ENCODE measurements at places on chromosomes 12 and 14.
A peak's percentile ranks its signal among the peaks of the same experiment; 100 is the strongest.

DNA sequence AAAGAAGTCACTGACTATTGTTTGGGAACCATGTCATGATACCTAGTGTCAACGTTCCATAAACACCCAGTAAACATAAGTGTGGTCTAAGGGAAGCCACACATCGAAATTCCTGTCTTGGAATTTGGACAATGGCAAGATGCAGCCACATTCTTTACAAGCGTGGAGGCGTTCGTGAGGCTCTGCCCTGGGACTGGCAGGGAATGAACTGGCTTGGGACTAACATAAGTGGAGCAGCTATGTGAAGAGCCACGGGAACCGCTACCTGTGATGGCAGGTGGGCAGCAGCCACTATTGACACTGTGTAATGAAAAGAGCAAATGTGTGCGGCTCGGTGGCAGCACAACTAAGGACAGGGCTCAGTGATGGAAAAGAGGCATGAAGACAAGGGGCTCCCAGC lies 10.0 kb upstream of the NRIP2 start:
- DNase-seq = no peak

DNA sequence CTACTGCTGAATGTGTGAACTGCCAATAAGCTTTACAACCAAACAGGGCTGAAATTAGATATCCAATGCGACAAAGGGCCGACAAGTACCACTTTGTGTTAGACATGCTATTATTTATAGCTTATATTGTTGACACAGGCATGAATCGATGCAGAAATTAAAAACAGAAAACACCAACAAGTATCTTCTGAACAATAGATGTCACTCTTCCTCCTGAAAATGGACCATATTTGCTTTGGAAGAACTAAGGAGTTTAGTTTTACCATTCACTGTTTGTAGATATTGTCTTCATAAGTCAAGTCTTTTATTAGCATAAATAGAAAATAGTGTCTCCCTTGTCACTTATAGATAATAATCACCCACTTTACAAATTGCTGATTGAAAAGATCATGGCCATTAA lies 86.5 kb downstream of the LRIG3 start:
- DNase-seq = peak; percentile 67

GRCh38 chr14:64730681-64731080 lies 26.5 kb downstream of the PLEKHG3 start:
- no peak for DNase-seq

DNA sequence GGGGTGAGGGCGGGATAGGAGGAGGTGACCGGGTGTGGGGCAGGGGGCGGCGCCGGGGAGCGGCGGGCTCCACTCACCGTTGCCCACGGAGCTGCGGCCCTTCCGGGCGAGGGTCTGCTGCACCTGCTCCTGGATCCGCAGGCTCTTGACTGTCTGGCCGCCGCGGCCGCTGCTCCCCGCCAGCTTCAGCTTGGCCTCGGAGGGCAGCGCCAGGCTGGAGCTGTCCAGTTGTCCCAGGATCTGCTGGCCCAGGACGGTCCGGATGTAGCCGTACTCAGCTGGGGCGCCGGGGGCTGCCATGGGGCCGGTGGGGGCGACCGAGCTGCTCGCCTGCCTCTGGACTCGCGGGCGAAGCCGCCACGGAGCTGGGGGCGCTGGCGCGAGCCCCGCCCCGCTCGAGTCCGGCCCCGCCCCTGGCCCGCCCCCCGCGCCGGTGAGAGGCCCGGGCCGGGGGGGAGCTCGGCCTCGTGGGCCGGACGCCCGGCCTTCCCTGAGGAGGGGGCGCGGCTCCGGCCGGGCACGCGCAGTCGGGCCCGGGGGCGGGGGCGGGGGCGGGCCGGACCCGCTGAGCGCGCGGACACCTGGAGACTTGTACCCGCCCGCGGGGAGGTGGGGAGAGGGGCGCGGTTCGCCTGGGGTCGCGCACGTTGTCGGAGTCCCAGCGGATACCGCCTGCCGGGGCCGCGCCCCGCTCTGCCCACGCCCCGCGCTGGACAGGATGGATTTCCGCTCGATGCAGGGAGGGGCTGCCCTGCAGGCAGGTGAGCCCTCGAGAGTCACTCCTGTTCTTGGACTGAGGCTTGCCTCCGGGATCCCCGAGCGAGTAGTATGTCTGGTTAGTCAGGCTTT lies at the start of gene PKP2:
Gene PKP2 (minus strand): TSS at position 346 of the 849 bp plus-strand sequence. CDS start 46 bp downstream, at position 300.
- peak; percentile 96 for DNase-seq

DNA sequence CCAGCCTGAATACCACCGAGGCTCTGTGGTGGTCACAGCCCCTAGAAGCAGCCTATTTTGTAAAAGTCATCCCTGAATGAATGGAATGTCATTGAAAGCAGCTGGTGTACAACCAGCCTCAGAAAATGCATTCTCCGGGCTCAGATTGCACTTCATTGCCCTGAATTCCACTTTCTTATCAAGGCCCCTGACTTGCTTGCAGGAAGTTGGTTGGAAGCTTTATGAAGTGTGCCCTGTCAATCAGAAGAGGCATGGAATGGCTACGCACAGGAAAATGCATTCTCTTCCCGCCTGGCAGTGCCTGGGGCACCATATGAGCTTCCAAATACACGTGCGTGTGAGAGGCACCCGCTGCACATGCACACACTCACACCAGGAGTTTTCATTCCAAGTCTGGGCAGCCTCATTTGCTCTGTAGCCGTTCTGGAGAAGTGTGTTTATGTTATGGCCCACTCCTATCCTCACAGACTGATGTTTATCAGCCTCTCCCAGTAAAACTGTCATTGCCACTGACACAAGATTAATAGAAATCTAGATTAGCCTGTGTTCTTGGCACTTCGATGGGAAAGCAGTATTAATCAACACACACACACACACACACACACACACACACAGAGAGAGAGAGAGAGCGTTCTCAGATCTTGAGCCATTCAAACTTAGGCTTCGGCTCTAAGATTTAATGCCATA lies 63.9 kb downstream of the NUAK1 start:
- no peak for DNase-seq

- no peak for DNase-seq
These were observed 135.1 kb downstream of the SLC38A1 start for GRCh38 chr12:46133751-46134150.

GRCh38 chr14:22338917-22339715 lies 249.9 kb downstream of the DAD1 start:
- DNase-seq = no peak

GRCh38 chr12:70830221-70831061 lies 90.1 kb downstream of the PTPRR start:
- DNase-seq = no peak

GRCh38 chr12:51028126-51028812 lies 2.1 kb upstream of the SLC11A2 start:
- no peak for DNase-seq

- no peak for DNase-seq
These were observed 9.4 kb downstream of the SSPN start for GRCh38 chr12:26204612-26205289.

GRCh38 chr12:110780448-110780847 lies 37.8 kb upstream of the PPP1CC start:
- DNase-seq = no peak

DNA sequence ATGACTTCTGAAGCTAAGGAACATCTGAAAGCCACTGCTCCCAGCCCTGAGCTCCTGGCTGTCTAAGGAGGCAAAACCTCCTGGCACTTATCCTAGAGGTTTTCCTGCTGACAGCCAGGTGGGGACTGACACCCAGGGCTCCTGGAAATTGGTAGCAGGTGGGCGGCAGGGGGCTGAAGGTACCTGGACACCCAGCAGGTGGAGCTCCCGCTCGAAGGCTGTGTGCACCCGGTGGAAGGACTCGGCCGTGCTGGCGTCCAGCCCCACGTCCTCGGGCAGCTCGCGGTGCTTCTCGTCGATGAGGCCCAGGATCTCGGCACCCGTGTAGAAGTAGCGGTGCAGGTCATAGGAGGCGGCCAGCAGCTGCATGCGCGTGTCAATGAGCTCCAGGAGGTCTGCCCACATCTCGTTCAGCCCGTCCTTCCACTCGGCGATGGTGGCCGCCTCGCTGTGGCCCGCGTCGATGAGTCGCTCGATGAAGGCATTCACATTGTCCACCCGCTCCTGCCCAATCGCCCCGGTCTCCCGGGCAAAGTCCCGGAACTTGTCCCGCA lies 68.2 kb downstream of the PLEKHG3 start:
- no peak for DNase-seq

GRCh38 chr14:77044783-77045237 lies 16.3 kb upstream of the IRF2BPL start:
- no peak for DNase-seq

- no peak for DNase-seq
These were observed 115.3 kb upstream of the CPSF6 start for GRCh38 chr12:69123919-69124638.

GRCh38 chr12:3795492-3796133 lies 42.7 kb upstream of the CRACR2A start:
- peak; percentile 71 for DNase-seq

GRCh38 chr12:26469421-26470180 lies 274.2 kb downstream of the SSPN start:
- no peak for DNase-seq

DNA sequence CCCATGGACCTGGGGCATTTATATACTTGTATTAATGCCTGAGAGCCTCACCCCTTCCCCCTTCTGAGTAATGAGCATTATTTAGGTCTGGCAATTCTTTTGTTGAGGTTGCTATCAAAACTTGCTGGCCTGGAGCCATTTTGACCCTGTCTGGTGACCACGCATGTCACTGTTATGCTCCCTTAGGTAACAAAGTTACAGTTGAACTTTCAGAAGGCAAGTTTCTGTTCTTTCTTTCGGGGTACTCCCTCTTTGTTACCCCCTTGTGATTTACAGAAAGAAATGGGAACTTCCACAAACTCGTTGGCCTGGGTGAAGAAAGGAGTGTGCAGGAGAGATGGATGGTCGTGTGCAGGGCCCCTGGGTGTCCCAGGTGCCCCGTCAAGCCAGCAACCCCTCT lies 305.4 kb downstream of the DPF3 start:
- DNase-seq = no peak

DNA sequence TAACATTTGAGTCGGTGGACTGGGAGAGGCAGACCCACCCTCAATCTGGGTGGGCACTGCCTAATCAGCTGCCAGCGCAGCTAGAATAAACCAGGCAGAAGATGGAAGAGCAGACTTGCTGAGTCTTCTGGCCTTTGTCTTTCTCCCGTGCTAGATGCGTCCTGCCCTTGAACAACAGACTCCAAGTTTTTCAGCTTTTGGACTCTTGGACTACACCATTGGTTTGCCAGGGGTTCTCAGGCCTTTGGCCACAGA lies 27.2 kb upstream of the DNM1L start:
- no peak for DNase-seq

- DNase-seq = no peak
These were observed 27.3 kb upstream of the FRS2 start for GRCh38 chr12:69442894-69443293.

DNA sequence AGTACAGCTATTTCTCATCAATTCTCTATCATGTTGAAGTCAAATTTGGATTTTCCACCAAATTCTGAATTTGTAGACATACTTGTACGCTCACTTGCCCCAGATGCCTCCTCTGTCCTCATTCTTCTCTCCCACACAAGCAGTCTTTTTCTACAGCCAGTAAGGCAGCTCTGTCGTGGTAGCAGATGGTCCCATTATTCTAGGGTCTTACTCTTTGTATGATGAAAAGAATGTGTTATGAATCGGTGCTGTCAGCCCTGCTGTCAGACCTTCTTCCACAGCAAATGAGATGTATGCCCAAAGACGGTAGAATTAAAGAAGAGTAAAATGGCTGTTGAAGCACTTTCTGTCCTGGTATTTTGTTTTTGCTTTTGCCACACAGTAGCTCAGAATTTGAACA lies 17.2 kb upstream of the PAPLN start:
- DNase-seq = no peak

- no peak for DNase-seq
These were observed 12.4 kb downstream of the COPZ1 start for GRCh38 chr12:54337280-54337842.

DNA sequence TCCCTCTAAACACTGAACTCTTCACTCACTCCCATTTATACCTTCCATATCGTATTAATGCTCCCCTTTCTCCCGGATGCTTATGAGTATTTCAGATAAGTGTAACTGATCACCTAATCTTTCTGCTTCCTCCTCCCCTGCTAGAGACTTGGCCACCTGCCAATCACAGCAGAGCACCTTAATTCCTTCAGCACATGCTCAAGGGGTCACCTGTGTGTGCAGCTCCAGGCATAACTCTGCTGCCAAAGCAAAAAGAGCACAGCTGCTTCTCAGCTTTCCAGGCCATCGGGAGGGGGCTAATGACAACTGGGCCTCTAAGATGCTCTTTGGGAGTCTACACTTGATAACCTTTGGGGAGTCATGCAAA lies 106.9 kb upstream of the DYRK2 start:
- peak; percentile 72 for DNase-seq

DNA sequence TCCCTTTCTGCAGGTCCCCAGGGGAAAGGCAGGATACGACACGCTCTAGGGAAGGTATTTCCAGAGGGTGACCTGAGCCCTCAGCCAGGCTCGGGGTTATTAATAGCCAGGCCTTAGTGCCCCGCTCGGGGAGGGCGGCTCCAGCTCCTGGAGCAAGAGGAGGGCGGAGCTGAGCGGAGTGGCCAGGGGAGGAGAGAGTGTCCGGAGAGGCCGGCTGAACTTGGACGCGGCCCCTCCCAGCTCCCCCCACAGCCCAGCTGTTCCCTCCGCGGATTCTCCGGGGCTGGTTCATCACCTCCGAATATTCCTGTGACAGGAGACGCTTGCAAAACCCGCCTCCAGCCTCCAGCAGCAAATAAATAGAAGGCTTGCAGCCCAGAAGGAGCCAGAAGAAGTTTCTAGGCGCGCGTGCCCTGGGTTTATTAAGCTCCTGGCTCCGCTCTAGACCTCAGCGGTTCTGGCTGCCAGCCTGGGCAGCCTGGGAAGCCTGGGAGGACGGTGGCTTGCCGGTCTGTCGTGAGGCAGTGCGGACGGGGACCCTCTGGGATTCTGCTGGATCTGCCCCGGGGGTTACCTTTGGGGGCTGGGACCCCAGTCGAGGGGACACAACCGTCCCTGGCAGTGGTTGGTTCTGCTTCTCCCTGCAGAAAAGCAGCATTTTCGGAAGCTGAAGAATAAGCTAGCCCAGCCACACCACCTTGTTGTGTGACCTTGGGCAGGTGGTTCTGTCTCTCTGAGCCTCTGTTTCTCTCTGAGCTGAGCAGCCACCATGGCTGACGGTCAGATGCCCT lies at the start of gene HSPB8:
Gene HSPB8 (plus strand): TSS at position 388 of the 791 bp plus-strand sequence. CDS start 382 bp downstream, at position 770.
- peak; percentile 42 for DNase-seq

DNA sequence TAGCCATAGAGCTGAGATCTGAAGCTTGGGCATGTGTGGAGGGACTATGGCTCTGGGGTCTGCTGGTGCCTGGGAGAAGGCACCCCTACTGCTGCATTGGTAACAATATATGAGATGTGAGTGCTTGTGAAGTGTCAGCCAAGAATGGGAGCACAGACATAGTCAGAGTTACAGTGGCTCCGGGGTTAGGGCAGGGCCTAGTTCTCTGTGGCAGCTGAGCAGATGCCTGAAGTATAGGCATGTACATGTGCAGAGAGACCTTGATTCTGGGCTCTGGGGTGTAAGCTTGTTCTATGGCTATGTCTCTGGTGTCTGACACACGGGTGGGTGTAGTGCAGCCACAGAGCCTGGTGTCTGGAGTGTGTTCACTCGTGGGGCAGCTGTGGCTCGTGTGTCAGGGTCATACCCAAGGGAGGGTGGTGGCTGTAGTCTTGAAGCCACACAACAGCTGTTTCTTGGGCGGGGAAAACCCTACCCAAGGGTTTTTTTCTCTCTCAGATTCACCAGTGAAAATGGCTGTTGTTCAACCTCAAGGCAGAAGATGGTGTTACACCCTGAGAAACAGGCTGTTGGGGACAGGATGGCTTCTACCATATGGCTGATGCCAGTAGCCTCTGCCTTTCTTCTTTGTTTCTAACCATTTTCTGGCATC lies 11.9 kb upstream of the TCL1A start:
- no peak for DNase-seq

GRCh38 chr14:91167380-91167770 lies 53.5 kb downstream of the DGLUCY start:
- DNase-seq = no peak

Measured in NCI-H1105 (cell line).